ENCODE measurements at places on chromosomes 1 and 21.
A peak's percentile ranks its signal among the peaks of the same experiment; 100 is the strongest.

DNA sequence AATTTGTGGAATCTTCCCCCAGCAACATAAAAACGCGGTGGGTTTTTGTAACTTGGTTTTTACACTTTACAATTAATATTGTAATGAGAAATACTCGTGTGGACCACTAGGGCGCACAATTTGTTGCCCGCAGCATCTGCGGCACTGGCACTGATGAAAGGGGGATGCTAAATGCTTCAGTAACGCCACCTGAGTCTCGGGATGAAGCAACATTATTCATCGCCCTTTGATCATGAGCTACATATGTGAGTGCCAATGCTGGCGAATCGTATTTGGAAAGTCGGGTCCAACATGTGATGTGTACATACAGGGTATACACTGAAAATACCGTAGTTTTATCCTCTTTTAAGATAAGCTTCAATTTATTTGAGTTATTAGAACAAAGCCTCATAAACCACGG lies 34.2 kb upstream of the COX20 start:
- peak; percentile 47 for DNase-seq

- DNase-seq: peak; percentile 70
Measured at GRCh38 chr1:146012703-146013558, 8.6 kb downstream of the HJV start.

DNA sequence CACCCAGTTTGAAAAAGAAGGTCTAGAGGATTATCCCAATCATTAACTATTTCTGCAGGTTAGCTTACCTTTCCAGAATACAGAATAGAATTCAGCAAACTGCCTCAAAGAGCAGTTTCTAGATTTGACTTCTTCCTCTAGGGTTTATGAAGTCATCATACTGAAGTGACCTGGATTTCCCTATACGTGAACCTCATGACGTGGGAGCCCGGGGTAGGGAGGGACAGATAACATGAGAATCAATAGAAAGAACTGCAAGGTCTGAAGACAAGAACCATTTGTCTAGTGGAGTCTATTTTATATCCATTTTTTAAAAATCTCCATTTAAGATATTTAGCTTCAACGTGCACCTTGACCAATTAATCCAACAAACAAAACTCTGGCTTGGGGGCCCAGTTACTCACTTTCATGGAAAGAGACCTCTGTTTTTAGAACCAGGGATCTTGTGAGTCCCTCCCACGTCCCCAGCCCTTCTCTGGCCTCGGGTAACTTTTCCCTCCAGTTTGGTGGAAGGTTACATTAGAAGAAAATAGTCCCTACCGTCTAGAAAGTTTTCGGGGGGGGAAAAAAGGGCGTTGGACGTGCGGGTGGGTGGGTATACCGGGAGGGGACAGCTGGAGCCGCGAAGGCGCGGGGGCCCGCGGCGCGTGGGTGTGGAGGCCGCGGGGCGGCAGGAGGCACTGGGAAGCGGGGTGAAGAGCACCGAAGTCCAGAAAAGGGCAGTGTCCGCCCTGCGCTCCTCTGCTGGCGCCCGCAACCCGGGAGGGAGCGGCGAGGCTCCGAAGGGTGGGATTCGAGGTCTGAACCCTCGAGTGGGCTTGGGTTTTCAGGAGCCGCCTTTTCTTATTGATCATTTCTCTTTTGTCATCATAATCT lies 13.8 kb upstream of the POGZ start:
- peak; percentile 74 for DNase-seq

DNA sequence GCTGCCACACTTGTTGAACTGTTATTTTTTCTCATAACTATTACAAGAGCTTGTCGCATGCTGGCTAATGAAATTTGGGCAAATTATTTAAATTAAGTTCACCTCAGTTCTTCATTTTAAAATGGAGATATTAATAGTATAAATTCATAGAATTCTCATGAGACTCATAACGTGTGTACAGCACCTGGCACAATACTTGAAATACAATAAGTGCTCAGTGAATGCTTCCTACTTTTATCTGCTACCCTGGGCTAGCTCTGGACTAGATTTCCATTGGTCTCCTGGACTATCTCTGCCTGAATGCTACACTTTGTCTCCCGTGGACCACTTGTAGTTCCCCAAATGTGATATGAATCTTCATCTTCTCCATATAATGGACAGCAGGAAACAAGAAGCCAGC lies 919 bp downstream of the SLAMF6 start:
- DNase-seq: no peak

DNA sequence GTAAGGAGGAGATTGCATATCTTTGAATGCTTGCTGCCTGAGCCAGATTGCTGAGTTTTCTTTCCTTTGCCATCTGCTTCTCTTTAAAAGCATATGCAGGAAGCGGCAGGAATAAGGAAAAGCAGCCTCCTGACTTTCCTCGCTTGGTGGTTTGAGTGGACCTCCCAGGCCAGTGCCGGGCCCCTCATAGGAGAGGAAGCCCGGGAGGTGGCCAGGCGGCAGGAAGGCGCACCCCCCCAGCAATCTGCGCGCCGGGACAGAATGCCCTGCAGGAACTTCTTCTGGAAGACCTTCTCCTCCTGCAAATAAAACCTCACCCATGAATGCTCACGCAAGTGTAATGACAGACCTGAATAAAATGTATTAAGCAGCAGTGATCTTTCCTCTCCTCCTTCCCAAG lies 1.5 kb downstream of the CORT start:
- DNase-seq: no peak

DNA sequence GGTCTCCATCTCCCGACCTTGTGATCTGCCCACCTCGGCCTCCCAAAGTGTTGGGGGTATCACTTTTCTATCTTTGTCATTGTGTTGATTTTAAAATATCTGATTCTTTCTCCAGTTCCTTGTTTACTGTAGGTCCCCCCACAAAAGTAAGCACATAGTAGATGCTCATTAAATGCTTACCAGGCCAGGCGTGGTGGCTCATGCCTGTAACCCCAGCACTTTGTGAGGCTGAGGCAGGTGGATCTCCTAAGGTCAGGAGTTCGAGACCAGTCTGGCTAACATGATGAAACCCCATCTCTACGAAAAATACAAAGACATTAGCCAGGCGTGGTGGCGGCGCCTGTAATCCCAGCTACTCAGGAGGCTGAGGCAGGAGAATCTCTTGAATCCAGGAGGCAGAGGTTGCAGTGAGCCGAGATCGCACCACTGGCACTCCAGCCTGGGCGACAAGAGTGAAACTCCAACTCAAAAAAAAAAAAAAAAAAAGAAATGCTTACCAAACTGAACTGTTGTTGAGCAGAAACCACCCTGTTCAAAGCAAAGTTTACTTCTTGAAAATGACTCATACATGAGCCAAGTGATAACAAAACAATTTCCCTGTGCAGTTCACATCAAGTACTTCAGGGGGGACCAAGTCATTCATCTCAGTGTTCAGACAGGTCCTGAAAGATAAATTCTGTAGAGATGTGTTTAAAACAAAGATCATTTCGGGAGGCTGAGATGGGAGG lies 24.3 kb upstream of the NID1 start:
- no peak for DNase-seq

GRCh38 chr1:24513706-24514105 lies 11.1 kb downstream of the RCAN3 start:
- no peak for DNase-seq

DNA sequence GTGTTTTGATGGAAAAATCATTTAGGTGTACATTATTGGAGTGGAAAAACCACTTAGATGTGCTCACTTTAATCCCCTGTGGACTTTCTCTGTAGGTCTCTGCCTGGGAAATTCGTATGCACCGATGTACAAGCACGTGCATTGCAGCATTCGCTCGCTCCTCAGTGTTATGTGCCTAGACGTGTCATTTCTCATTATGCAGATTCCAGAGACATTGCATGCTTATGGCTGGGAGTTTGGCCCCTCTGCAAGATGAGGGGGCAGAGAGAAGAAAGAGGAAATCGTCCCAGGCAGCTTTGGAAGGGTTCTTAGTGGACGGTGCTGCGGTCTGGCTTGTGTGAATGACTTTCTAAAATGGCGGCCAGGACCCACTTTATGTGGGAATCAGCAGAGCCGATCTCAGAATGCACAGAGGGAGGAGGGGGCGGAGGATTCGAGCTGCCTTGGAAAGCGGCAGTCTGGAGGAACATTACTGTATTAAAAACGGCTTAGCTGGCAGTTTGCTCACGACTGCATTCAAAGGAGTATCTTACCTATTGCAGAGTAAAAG lies 2.3 kb downstream of the SPEN start:
- DNase-seq: peak; percentile 80

- peak; percentile 58 for DNase-seq
Measured at GRCh38 chr21:24045775-24046215, 1561.5 kb downstream of the MRPL39 start.

GRCh38 chr1:199298825-199299224 lies 660.0 kb downstream of the PTPRC start:
- no peak for DNase-seq

GRCh38 chr1:32742956-32743355 lies 40.4 kb upstream of the SYNC start:
- no peak for DNase-seq

- DNase-seq: no peak
Measured at GRCh38 chr1:183374825-183375224, 43.4 kb downstream of the NMNAT2 start.

- DNase-seq: no peak
Measured at GRCh38 chr21:28429161-28429560, 563.5 kb downstream of the LTN1 start.

- DNase-seq: peak; percentile 85
Measured at GRCh38 chr21:31559368-31560119, 99.9 kb upstream of the SOD1 start.

GRCh38 chr1:226424221-226425003 lies 16.5 kb upstream of the PARP1 start:
- no peak for DNase-seq

- DNase-seq: no peak
Measured at GRCh38 chr1:65894738-65895605, 102.3 kb downstream of the PDE4B start.

DNA sequence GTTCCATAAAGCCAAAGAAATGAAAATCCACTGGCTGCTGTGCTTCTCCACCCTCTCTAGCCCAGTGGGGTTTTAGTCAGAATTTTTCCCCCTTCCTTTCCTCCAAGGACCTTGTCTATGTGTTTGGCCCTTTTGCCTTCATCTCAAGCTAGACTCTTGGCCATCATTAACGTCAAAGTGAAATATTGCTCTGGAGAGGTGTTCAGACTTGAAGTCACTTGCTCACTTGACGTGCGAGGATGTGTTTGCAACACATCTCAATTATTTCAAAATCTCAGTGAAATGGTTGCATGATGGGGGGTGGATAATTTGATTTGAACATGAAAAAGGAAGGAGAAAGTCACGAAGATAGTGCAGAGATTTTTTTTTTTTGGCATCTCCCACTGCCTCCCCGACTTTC lies 13.6 kb downstream of the EVA1C start:
- DNase-seq: no peak

DNA sequence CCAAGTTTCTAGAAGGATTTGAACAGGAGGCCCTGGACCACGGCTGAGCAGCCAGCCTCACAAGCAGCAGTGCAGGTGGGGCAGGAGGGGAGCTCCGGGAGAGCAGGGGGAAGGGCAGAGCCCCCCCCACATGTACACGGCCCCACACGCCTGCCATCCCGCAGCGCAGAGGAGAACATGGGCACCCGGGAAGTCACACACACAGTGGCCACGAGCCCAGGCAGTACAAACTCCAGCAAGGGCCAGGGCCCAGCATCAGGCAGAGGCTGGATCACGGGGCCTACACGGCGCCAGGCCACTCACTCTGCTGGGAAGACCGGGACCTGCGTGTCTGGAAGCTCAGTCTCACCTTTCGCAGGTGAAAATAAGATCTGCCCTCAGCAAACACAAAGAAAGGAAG lies 5.2 kb downstream of the SUMO3 start:
- DNase-seq: no peak

DNA sequence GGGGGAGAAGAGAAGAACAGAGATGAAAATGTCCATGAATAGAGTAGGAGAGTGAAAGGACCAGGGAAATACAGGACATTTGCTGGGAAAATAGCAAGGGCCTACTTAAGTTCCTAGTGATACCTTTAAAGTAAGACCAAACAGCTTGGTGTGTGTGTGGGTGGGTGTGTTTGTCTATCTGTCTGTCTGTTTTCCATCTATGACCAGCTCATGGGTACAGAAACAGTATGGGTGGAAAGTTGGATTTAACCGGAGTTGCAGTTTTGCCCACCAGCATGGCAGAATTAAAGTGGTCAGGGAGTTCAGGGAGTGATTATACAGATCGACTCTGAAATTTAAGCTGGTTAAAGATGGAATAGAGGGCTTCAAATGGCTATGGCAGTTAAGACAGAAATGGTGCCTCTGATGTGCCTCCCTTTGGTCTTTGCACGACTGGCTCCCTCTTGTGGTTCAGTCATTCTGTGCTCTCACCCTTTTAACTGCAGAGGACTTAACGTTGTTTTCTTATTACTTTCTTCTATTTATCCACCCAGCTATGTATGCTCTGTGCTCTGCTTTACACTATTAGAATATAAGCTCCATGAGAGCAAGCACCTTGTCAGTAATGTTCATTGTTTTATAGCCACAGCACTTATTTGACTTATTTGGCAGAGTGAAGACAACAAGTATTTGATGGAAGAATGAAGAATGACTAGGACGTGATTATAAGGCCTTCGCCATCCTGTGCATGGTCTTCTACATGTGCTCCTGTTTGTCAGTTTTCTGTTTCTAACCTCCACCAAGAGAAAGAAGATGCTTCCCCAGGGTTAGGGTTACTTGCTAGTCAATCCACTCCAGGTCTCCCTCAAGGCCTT lies 72.7 kb upstream of the AK4 start:
- peak; percentile 65 for DNase-seq

All from inflammatory macrophage (primary cell).